ENCODE measurements at places on chromosomes 7 and 10.

GRCh38 chr7:93948873-93949272 lies 27.3 kb downstream of the GNG11 start:
- no peak for DNase-seq

DNA sequence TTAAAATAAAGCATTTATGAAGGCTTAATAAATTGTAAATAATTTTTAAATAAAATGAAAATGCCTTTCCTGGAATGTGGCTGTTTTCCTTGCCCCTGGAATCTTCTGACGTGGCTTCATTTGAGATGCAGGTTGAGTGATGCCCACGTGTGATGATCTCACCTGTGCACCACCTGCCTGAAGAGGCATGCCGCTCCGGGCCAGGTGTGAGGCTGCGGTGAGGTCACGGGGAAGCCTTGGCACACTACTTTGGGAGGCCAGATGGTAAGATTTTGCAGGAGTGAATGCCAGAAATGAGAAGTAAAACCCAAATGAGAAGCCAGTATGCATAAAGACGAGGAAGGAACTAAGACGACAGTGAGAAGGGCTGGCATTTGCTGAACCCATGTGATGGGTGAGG lies 36.2 kb downstream of the GOT1 start:
- no peak for DNase-seq

GRCh38 chr7:1492640-1493039 lies 11.5 kb downstream of the INTS1 start:
- no peak for DNase-seq

- no peak for DNase-seq
Measured at GRCh38 chr7:81501220-81501619, 268.6 kb downstream of the HGF start.

GRCh38 chr7:33334349-33334748 lies 205.0 kb downstream of the BBS9 start:
- DNase-seq = peak; percentile 0

- no peak for DNase-seq
Measured at GRCh38 chr10:72252972-72253371, 20.8 kb upstream of the DDIT4 start.

DNA sequence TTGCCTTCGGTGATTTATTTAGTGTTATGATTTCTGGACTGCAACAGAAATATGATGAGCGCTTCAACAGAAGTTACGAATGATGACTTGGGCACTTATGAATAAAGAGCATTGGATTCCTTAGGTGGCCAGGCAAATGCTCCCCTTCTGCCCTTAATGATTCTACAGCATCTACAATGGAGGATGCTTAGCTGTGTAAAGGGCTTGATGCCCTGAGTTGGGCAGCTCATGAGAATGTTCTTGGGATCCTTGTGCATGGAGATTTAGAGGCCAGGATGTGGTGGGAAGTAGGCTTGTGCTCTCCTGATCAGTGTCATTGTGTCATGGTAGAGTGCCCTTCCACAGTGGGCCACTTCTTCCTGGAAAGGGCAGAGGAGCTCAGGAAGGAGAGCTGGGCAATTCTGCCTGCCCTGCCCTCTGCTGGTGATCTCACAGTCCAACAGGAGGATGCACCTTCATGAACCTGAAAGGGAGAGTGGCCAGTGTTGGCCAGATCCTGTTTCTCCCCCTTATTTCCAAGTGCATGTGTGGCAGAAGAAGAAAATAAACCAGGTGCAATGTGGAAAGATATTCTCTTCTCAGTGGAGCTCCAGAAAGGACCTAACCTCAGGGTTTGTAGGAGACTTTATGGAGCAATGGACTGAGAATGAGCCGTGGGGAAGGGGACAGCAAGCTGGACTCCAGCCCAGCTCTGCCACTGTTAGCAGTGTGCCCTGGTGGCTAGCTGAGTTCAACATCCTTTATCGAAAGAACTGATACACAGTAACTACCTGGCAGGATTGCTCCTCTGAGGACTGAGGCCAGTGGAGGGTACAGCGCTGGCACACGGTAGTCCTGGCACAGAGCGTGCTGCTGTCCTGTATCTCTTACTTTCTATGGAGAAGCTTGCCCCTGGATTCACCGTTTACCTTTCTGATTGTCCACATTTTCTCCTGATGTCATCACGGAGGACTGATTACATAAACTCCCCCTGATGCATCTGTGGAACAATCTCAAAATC lies 182.9 kb downstream of the BMPER start:
- DNase-seq = no peak

DNA sequence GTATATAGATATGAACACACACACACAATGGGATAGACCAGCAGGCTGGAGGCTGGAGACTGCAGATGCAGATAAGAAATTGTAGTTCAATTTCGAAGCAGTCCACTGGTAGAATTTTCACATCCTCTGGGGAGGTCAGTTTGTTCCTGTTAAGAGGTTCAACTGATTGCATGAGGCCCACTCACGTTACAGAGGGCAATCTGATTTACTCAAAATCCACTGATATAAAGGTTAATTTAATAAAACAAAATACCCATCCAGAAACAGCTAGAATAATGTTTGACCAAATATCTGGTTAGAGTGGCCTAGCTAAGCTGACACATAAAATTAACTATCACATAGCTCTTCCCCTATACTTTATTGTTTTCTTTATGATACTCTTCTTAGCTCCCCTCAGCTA lies 162.9 kb upstream of the SMIM30 start:
- DNase-seq = no peak

DNA sequence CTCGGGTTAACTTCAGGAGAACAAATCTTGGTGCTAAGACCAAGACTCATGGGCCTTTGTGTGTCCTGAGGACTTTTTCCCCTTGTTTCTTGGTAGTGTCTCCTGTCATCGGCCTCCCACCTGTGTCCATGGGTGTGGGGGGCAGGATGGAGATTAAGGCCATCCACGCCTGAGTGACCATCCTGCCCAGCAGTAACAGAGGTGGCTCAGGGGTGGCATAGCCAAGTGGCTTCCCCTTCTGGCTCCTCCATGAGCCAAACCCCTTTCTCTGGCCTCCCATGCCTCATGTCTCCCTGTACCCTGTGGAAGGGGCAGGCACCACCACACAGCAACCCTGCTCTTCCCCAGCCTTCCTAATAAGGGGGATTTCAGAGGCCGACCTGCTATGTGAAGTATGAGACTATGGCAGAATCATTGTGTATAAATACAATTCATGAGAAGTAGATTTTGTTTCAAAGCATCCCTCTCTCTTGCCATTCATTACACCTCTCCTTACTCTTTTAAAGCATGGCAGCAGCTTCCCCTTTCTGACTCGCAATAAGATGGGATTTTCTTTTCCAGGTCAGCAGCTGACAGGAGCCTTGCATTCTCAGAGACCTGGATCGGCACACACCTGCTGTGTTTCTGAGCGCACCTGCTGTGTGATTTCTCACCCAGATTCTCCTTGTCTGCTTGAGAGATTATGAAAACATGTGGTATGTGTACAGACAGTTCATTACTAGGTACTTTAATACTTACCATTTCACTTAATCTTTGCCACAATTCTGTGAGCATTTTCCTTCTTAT lies 102.5 kb downstream of the XPNPEP1 start:
- no peak for DNase-seq

DNA sequence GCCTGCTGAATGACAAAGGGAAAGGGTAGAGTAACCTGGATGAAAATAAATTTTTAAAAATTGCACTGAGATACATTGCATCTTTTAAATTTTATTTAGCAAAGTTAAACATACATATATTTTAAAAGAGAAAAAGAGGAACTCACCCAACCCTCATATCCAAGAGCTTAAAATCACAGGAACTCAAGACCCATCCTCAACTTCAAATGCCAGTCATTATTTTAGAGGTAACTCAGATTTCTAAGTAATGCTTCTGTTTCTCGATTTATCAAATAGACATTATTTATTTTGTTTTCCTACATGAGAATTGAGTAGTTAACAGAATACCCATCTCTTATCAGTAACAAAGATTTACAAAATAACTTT lies 32.4 kb upstream of the KMT2E start:
- no peak for DNase-seq

DNA sequence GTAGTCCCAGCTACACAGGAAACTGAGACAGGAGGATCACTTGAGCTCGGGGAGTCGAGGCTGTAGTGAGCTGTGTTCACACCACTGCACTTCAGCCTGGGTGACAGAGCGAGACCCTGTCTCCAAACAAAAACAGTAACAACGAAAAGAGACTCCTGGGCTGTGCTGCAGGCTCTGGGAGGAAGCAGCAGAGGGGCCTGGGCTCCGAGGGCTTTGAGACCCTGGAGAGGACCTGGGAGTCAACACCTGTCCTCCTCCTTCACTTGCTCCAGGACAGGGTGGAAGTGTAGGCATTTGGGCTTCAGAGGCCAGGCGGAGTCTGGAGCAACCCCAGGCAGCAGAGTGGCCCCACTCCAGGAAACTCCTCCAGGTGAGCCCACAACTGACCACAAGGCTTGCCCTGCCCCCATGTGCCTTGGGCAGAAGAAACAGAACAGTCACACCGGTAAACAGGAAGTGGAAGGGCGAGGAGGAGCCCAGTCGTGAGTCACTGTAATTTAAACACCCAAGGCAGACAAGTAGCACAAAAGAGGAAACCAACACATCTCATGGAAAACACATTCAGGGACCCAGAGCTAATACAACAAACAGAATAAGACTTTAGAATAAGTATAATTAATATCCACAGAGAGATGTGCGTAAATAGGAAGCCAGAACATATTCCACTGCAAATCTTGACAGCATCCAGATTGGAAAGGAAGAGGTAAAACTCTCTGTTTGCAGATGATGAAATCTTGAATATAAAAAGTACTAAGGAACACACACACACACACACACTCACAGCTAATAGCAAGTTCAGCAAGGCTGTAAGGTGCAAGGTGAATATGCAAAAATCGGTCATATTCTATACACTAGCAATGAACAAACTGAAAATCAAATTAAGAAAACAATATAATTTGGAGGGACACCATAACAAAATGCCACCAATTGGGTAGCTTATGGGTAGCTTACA lies 20.5 kb upstream of the RASGEF1A start:
- DNase-seq = no peak

DNA sequence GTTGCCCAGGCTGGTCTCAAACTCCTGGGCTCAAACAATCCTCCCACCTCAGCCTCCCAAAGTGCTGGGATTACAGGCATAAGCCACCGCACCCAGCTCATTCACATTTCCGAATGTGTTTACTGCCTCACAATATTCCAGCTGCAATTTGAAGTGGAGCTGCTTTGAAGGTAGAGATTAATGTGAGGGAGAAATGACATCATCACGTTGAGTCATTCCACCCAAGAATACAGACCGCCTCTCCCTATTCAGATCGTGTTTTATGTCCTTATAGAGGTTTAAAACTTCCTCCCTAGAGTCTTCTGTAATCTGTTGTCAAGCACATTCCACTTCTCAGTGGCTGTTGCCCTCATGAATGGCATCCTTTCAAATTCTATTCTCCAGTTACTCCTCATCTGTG lies 100.4 kb upstream of the PDGFA start:
- peak; percentile 21 for DNase-seq

GRCh38 chr7:70587739-70588138 lies 544.2 kb upstream of the GALNT17 start:
- DNase-seq = no peak

- DNase-seq = peak; percentile 13
Measured at GRCh38 chr10:57905861-57906260, 361.8 kb downstream of the IPMK start.

- DNase-seq = peak; percentile 55
Measured at GRCh38 chr7:76509931-76510877, at the start of gene UPK3B. Gene UPK3B (plus strand): TSS chr7:76510552. CDS start chr7:76510653, 101 bp downstream.
